ENCODE measurements at places on chromosomes 1 and 21.
A peak's percentile ranks its signal among the peaks of the same experiment; 100 is the strongest.

GRCh38 chr1:103144681-103145080 lies 36.4 kb upstream of the COL11A1 start:
- no peak for DNase-seq

- DNase-seq, result no peak
Measured at GRCh38 chr21:39954570-39954969, 87.3 kb downstream of the PCP4 start.

GRCh38 chr1:71488555-71489252 lies 407.9 kb upstream of the ZRANB2 start:
- DNase-seq, result no peak

GRCh38 chr1:90544356-90544755 lies 172.7 kb downstream of the BARHL2 start:
- DNase-seq, result no peak

DNA sequence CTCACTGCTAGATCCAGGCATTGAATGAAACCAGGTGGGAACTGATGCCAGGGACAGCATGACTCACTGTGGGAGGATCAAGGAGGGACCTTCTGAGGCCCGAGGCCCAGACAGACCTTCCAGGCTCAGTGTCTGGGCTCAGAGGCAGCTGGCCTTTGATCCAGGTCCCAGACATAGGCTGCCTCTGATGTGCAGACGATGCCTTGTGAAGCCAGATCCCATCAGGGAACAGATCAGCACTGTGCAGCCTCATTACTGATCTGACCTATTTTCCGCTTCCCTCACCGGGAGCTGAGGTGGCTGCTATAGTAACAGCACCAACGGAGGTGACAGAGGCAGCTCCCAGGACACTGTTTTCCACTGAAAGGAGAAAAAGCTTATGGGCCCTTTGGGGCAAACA lies 399.5 kb downstream of the MATN1 start:
- no peak for DNase-seq

GRCh38 chr21:38144193-38144592 lies 112.6 kb upstream of the KCNJ15 start:
- DNase-seq, result no peak

DNA sequence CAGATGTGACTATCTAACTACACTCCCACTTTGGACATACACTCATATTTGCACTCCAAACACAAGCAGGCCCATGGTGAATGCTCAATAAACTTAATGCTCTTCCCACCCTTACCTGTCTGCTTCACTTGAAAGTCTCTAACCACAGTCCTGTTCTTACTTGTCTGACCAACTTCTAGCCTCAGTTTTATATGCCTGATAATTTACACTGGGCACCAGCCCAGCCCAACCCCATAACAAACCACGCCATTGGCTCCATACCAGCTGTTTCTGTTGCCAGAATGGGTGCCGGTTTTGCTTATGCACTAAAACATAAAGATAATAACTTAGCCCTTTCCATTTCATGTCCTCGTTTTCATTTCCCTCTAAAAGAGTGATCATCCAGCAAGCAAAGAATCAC lies 395.4 kb downstream of the NTNG1 start:
- peak; percentile 77 for DNase-seq

- DNase-seq, result peak; percentile 86
Measured at GRCh38 chr1:203282720-203283542, 22.4 kb upstream of the BTG2 start.

- peak; percentile 14 for DNase-seq
Measured at GRCh38 chr1:8040586-8040985, 14.5 kb upstream of the ERRFI1 start.

DNA sequence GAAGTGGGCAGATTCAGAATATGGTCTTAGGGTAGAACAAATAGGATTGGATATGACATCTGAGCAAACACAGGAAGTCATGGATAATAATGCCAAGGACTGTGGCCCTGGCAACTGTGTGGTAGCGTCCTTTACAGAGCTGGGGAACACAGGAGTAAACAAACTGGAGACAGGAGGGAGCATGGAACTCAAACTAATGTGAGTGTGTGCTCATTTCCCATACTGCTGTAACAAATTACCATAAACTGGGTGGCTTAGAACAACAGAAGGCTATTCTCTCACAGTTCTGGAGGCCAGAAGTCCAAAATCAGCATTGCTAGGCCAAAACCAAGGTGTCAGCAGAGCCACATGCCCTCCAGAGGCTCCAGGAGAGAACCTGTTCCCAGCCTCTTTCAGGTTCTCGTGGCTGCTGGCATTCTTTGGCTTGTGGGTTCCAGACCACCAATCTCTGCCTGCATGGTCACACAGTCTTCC lies 106.4 kb downstream of the TGFBR3 start:
- no peak for DNase-seq

GRCh38 chr1:50703240-50703639 lies 256.8 kb downstream of the FAF1 start:
- no peak for DNase-seq

DNA sequence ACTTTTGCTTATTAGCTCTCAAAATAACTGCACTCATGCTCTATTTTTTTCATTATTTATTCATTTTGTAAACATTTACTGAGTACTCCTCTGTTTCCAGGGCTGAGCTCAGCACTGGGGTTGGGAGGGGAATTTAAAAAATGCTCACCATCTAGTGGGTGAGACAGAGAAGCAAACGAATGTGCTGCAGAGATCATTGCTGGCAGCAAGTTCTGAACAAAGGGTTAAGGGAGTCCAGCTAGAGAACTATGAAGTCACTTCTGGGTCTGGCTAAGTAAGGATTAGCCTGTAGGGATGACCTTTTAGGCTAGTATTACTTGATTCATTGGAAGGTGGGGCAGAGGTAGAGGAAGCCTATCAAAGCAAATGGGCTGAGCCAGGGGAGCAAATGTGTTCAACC lies 99.1 kb upstream of the ZNF644 start:
- DNase-seq, result no peak

GRCh38 chr1:238340989-238341388 lies 450.3 kb upstream of the ZP4 start:
- DNase-seq, result no peak

DNA sequence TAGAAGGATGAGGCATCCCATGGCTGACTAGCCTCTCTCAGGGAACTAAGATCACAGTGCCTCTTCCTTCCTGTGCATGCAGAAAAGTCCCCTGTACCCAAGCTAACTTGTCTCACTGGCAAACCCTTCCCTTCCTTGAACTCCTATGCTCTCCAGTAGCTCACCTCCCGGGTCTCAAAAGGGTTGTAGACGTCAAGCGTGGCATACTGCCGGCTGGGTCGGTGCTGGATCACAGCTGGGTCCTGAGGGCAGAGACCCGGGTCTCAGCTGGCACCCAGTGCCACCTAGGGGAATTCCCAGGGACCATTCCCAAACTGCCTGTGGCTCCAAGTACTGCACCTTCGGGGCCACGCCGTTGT lies 688 bp downstream of the SCAMP3 start:
- DNase-seq, result no peak

GRCh38 chr1:32681509-32681908 lies 21.1 kb downstream of the SYNC start:
- DNase-seq, result no peak

DNA sequence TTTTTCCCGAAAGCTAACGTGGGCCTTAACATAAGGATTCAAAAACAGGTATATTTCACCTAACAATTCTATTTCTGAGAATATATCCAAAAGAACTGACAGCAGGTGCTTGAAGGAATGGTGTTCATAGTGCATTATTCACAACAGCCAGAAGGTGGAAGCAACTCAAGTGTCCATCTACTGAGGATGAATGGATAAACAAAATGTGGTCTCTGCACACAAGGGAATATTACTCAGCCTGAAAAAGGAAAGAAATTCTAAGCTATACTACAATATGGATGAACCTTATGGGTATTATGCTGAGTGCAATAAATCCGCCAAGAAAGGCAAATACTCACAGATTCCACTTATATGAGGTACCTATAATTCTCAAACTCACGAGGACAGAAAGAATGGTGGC lies 6.1 kb upstream of the RIPPLY3 start:
- DNase-seq, result no peak

DNA sequence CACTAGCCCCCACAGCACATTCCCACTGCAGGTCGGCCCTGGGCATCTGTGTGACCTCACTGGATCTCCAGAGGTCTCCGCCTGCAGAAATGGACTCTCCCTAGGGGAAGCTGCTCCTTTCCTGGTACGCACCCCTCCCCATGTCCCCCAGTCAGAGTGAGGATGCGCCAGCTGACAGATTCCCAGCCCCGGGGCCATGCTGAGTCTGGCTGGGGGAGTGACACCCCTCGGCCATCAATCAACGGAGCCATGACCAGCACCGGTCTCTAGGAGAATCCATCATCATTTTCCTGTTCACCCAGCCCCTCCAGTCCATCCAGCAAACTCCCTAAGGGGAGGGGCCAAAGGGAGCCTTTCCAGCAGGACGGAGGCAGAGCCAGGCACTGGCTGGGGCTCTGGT lies 68.7 kb upstream of the PAX7 start:
- DNase-seq, result no peak

DNA sequence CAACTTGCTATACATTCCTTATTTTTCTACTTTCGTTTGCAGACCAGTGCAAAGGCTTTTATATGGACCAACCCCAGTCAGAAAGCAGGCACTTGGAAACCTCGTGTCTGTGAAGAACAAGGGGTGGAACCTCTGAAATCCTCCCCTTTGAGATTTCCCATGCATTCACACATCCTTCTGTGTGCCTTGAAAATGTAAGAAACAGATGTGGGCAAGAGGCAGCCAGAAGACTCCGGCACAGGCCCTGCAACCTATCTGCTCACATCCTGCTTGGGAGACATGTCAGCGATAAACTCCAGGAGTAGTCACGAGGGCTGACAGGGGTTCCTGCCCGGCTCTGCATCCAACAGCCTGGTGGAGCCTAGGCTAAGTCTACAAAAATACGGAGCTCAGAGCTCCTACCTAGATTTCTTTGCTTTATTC lies 42.5 kb downstream of the ETS2 start:
- no peak for DNase-seq

- no peak for DNase-seq
Measured at GRCh38 chr1:58583496-58583895, 6.4 kb upstream of the TACSTD2 start.

DNA sequence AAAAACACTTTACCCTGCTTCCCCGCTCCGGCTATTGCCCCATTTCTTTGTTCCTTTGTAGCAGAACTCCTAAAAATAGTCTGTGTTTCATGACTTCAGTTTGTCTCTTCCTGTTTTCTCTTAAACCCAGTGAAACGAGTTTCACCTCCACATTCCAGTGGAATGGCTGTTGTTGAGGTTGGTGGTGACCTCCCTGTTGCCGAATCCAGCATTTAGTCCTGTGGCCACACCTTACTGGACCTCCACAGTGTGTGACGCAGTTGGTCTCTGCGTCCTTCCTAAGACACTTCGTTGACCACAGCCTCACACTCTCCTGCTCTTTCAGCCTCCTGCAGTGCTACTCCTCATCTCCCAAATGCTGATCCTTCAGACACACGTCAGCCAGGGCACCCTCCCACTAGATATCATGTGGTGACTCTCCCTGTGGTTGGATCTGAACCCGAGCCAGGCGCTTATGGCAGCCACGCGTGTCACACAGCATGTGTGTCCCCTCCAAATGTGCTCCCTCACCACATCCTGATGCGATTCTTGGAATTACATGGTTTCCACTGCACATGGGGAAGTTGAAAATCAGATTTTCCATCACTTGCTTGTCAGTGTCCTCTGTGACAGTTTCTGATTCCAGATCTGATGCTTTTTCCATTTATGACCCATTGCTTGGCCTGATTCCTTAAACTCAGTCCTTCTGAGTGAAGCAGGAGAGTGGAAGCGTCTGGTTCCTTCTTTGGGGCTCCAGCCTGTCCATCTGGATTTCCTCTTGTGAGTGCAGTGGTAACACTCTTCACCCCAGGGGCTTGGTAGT lies 99.1 kb upstream of the ARTN start:
- DNase-seq, result no peak

DNA sequence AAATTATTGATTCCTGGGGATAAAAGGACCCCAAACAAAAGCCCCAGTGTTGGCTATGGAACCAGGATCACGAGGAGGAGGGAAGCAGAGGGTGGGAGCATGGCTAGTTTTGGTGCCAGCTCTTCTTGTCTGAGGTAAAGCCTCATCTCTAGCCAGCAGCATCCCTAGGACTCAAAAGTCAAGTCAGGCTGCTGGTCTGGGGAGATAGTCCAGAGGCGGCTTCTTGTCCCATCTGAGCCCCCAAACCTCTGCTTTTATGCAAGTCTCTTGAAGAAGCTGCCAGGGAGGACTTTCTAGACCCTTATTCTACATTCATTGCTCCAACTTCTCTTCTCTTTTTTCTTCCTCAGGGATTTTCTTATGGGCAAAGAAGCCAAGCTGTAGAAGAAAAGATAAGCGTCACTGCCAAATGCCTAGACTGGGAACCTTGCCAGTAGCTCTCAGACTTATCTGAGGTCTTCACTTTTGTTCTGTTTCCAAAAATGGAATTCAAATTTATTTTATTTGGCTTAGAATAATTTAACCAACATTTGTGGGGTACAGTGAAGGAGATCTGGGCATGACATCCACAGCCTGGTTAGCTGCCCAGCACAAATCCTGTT lies 6.9 kb upstream of the ANKRD35 start:
- peak; percentile 45 for DNase-seq

DNA sequence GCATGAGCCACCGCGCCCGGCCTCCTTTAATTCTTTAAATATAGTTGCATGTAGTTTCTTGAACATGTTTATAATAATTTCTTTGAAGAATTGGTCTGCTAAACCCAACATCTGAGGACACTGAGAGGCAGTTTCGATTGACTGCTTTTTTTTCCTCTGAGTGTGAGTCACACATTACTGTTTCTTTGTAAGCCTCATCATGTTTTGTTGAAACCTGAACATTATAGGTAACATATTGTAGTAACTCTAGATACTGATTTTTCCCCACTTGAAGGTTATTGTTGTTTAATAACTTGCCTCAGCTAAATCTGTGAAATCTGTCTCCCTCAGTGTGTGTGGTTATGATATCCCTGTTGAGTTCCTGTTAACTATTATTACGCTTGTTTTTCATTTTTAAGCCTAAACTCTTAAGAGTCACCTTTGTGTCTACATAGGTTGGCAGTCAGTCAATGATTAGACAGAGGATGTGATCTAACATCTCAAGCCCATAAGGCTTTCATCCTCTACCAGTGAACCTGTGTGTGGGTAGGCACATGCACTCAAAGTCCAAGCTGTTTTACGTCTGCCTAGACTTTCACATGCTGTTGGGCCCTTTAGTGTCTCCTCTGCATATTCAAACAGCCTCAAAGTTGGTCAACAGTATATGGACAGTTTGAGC lies 155.5 kb downstream of the KCNH1 start:
- no peak for DNase-seq

GRCh38 chr1:186754542-186755145 lies 74.1 kb upstream of the PLA2G4A start:
- DNase-seq, result no peak
